ENCODE measurements at places on chromosomes 7 and 10.

DNA sequence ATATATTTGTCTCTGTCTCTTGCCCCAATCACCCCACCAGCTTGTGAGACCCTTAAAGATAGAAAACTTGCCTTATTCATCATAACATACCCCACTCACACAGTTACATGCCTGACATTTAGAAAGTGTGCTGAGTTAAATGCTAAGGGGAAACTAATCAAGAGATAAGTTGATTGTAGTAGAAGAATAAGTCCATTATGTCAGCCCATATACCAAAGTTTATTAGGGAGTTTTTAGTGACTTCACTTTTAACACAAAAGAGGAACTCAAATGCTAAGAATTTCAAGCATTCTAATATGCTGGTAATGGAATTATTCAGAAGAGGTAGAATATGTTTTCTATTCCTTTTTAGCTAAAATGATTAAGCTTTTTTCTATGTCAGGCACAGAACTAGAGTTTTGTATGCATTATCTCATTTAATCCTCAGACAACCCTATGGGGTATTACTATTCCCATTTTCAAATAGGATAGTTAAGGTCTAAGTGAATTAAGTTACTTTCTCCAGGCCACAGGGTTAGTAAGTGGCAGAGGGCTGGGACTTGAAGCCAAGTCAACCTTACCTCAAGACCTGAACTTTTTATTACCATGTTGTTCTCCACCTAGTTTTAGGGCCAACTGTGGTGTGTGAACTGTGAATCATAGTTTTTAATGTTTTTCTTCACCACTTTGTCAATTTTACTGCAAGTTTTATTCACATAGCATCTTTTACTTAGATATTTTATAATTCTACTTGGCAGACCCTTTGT lies 19.6 kb downstream of the ASAH2 start:
- no peak for DNase-seq

GRCh38 chr10:28914701-28915100 lies 237.4 kb downstream of the BAMBI start:
- DNase-seq, result no peak

DNA sequence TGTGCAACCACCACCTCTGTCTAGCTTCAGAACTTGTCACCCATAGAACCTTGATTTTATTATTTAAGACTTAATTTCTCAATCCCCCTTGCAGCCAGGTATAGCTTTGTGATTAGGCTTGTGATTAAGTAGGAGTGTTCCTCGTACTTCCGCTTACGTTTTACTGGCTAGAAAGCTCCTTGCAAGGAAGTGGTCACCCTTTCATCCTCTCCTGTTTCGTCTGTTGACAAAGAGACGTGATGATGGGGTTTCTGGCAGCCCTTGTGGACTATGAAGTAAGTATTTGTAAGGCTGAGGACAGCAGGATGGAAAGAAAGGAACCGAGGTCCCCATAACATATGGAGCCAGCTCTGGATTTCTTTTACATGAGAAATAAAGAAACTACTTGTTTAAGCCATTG lies 86.5 kb upstream of the KDM7A start:
- no peak for DNase-seq

DNA sequence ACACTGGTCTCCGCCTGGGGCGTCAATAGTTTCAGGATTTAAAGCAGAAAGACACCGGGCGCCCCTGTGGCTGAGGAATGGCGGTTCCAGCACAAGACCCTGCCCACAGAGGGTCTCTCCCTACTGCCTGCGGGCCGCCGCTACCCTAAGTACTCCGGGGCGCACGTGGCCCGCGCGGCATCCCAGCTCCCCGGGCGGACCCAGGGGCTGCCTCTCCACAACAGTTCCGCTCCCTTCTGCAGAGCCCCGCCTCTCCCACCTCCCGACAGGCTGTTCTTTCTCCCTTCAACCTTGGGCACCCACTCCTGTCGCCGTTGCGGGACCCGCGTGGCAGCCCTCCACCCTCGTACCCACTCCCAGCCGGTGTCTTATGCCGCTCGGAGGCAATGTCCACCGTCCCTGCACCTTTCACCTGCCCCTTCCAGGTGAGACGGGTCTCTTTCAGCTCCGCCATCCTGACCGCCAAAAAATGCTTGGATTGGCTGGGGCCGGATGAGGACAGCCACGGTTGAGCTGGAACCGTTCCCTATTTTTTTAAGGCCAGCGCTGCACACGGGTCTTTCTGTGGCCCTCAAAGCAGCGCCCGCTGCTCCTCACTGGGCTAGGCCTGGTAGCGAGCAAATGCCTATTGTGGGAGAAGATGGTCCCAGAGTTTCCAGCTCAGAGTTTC lies 1.6 kb upstream of the NKX2-3 start:
- DNase-seq, result no peak

GRCh38 chr7:134587750-134588149 lies 38.8 kb downstream of the AKR1B15 start:
- no peak for DNase-seq

- DNase-seq, result no peak
Measured at GRCh38 chr10:33093362-33093761, 135.3 kb upstream of the ITGB1 start.

DNA sequence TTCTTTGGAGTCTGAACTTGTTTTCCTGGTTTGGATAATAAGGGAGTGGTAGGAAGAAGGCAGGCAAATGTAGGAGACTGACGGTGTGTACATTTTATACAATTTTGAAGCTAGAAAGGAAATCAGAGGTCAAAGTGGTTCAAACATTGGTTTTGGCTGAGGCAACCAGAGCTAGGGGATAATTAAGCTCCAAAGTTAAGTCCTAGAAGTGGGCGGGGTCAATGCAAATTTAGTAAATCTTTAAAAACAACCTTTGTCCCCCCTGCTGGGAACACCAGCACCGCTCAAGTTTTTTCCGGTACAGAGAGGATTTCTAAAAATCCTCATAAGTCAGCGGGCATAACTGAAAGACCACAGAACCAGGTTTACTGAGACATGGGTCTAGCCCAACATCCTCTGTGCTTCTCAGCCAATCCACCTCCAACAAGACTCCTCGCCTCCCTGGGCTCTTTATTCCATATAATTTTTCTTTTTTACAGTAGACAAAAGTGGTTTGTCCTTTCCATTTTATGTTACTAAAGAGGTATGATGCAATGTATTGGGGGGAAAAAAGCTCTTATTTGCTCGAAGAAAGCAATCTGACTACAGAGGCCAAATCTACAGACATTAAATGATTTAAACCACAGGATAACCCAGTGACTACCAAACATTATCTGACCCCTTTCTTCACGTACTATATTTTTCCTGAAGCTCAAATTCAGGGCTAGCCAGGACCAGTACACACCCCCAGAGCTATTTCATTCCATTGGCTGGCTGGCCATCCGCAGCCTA lies 1.6 kb downstream of the GLUD1 start:
- no peak for DNase-seq

- DNase-seq, result no peak
Measured at GRCh38 chr7:53531-53930, 138.8 kb upstream of the FAM20C start.

- no peak for DNase-seq
Measured at GRCh38 chr10:120156614-120157274, 264.2 kb downstream of the SEC23IP start.

- DNase-seq, result no peak
Measured at GRCh38 chr7:80440883-80441282, 71.0 kb downstream of the GNAT3 start.

- no peak for DNase-seq
Measured at GRCh38 chr10:131181456-131181855, 130.1 kb downstream of the TCERG1L start.

DNA sequence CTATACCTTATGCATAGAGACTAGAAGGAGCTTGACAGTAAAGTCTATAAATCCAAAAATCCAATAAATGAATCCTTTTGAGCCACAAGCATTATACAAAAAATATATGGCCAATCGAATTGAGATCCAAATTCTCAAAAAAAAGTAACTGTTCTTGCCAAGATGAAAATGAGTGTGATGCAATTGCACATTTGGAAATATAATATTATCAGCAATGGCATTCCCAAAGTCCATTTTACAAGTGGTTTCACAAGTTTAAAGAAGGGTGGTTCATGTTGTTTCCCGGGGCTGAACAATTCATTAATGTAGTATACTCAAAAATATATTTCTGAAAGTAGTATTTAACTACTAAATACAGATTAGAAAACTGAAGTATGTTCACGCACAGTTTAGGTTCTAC lies 7.3 kb downstream of the RP9 start:
- DNase-seq, result no peak

- DNase-seq, result no peak
Measured at GRCh38 chr10:124955243-124955642, 13.3 kb downstream of the ZRANB1 start.

- no peak for DNase-seq
Measured at GRCh38 chr10:94225589-94225988, 137.2 kb downstream of the NOC3L start.

- no peak for DNase-seq
Measured at GRCh38 chr10:17805921-17806577, 3.1 kb upstream of the MRC1 start.

DNA sequence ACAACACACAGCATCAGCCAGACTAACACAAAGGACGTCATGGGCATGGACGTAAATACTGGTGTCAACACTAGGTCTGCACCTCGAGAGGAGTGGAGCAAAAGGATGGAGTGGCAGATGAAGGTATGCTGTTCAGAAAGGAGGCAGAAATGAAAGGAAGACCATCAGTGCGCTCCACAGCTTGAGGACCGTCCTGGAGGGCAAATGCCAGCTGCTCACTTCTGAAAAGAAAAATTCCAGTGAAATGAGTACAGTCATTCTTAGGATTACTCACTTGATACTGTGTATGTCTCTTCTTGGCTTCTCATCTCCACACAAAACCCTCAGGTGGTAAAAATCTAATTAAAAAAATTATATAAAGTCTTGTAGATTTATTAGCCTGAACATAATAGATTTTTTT lies 44.8 kb downstream of the EGFR start:
- no peak for DNase-seq

- no peak for DNase-seq
Measured at GRCh38 chr7:44325811-44326241, 432 bp upstream of the CAMK2B start.

DNA sequence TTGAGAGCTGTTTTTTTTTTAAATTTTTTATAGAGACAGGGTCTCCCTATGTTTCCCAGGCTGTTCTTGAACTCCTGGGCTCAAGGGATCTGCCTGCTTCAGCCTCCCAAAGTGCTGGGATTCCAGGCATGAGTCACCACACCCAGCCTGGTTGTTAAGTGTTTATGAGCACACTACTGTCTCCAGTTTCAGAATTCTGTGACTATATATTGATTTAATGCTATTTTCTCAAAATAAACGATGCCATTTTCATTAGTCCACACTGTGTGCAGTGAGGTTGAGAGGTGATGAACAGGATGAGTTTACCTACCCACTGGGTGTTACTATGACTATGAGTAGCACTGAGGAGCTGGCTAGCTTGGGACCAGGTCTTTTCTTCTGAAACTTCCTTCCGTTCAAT lies 110.9 kb upstream of the FAM180A start:
- DNase-seq, result no peak

GRCh38 chr7:151626422-151627115 lies 106.9 kb upstream of the RHEB start:
- no peak for DNase-seq

- DNase-seq, result no peak
Measured at GRCh38 chr10:77904100-77904840, 22.3 kb downstream of the DLG5 start.

- DNase-seq, result no peak
Measured at GRCh38 chr7:77697535-77697831, 1.2 kb downstream of the RSBN1L start.

DNA sequence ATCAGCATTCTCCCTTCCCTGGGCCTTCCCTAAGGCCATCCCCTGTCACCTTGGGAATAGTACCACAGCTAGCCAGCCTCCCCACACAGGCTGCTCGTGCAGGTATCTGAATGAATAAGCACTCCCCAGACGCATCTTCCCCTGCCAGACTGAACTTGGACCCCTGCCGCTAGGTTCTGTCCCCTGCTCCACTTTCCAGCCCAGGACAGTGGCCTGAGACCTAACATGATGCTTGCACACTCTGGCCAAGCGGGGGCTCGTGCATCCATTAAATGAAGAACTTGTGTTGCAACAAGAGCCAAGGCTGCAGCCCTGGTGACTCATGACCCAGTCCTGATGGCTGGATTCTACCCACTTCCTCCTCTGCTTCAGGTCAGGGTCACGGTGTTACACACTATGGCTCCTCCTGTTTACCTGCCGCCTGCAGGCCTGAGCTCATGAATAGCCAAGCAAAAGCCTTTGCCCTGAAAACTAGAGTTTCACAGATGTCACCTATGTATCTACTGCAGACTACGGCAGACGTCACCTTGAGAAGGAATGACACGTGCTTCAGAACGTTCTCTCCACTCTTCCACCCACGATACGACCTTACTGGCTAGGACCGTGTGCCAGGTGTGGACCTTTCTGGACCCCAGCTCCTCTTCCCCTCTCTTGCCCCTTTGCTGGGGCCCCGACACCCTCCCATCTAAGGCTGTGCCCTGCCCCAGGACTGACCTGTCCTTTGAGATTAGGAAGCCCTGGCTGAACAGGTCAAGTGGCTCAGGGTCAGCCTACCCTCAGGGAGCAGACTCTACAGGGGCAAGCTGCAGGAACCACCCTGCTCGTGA lies 6.5 kb downstream of the ASB13 start:
- no peak for DNase-seq

DNA sequence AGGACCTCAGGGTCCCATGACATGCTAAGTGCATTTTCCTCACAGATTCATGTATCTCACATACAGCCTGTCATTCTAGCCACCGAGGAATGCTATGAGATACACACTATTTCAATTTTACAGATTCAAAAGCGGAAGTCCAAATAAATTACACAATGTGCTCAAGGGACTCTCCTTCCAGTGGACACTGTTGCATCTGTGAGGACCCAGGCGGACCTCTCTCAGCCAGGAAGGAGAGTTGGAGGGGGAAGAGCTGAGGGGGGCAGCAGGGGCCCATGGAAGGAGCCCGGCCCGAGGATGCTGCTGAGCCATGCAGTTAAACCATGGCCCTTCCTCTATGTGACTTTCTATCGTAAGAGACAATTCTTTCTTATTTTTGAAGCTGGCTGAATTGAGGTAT lies 93.6 kb downstream of the VOPP1 start:
- no peak for DNase-seq

DNA sequence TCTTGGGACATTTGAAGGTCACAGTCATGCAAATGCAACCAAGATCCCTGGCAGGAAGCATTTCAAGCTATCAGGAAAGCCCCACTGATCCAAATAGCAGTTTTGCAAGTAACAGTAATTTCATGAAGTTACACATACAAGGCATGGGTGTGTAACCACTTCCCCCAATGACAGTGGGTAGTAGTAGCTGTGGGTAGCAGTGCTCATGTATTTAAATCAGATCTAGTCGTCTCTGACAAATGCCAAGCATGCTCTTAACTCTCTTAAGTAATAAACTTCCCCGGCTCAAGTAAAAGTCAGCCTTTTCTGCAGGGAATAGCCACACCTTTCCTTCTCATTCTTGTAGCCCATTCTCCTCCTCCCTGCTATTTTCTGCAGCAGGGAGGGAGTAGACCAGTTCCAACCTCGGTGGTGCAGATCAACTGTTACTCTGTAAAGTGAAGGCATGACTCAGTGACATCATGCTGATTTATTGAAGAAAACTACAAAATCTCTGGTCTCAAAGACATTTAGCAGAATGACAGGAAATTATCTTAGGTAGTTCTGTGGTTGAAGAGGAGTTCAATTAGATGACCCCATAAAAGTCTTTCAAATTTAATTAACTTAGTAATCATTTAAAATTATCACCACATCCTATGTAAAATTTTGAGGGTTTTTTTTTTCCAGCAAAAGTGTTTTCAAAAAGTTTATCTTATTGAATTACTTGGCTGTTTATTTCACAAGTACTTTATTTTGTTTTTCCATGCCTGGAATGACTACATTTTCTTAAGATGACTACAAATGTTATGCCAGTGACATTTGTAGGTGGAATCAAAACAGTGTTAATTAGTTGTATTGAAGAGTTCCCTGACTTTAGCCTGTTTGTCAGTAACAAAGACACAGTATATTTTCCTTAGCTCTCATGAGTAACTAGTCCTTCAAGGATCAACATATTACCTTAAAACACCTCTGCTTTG lies 568.3 kb downstream of the INHBA start:
- DNase-seq, result no peak

All from amygdala (tissue), 56 donors.